Cardiac muscle cell (in vitro differentiated cells and primary cell): ENCODE measurements at places on chromosomes 2 and 18.

DNA sequence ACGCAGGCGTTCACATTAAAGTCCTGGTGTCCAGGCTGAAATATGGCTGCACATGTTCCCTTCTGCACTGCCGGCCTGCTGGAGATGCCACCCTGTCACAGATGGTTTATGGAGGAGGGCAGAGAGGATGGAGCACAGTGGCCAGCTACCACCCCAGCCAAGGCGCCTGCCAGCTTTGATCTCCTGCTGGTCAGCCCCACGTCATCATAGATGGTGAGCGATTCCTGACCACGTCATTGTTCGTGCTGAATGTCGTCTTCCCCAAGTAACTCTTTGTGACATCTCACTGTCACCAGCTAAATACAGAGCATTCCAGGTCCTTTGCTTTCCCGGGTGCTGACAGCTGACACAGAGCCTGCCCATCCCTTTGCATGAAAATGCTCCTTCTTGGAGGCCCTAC is 248.3 kb downstream of the TTC32 start:
- no peak for DNase-seq

GRCh38 chr2:38448692-38449410 is 71.8 kb upstream of the ATL2 start:
- DNase-seq = no peak

GRCh38 chr2:24231461-24231881 is 56.6 kb downstream of the FAM228A start:
- DNase-seq = peak; percentile 28

GRCh38 chr2:181882246-181883020 is 9.1 kb upstream of the ITPRID2 start:
- DNase-seq = no peak

- no peak for DNase-seq
Observed at GRCh38 chr2:148957023-148957422, 81.5 kb upstream of the LYPD6B start.

DNA sequence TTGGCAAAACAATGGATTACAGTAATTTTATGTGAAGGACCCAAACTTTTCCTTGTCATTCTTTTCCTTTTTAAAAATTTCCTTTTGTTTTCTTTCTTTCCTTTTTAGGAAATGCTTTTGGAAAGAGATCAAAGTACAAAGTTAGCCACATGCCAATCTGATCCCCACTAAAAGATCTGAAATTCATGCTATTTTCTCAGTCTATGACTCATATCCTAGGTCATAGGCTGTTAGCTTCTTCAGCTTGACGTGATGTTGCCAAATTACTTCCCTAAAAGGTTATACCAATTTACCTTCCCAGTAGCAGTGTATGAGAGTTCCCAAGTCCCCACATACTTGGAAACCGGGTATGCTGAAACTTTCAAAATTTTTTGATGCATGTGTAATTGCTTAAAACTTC is 355.3 kb downstream of the INSIG2 start:
- DNase-seq = peak; percentile 50

DNA sequence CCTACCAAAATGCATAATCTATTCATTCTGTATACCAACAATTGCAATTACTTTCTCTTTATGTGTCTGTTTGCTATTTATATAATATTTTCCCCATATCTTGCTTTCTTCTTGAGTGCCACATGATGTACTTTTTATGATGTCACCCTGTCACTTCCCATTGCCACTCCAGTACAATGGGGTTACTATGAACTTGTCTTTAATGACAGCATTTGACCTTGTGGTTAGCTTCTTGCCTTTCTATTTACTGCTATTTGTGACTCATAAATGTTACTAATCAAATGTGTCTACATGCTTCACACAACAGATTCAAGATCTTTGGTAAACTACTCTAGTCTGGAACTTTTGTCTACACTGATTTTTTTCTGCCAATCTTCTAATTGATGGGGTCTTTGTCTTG is 486.3 kb downstream of the NR4A2 start:
- DNase-seq = no peak

GRCh38 chr2:240786871-240787311 is 33.1 kb downstream of the KIF1A start:
- no peak for DNase-seq

- no peak for DNase-seq
Observed at GRCh38 chr2:27051902-27052645, 606 bp downstream of the AGBL5 start.

GRCh38 chr2:231056453-231057416 is at the start of gene PSMD1:
TSS of gene PSMD1 (plus strand) at chr2:231056867. CDS start at chr2:231057026, 159 bp downstream.
- peak; percentile 91 for DNase-seq

GRCh38 chr18:76821875-76822505 is 367 bp upstream of the ZNF236 start:
- DNase-seq = peak; percentile 54

- DNase-seq = peak; percentile 74
Observed at GRCh38 chr2:235330775-235331451, 162.9 kb upstream of the AGAP1 start.

- DNase-seq = no peak
Observed at GRCh38 chr18:11658989-11659388, 30.1 kb upstream of the GNAL start.

- DNase-seq = no peak
Observed at GRCh38 chr2:199994371-199994770, 39.0 kb downstream of the MAIP1 start.

GRCh38 chr2:227906991-227907390 is 35.6 kb downstream of the DAW1 start:
- DNase-seq = no peak

DNA sequence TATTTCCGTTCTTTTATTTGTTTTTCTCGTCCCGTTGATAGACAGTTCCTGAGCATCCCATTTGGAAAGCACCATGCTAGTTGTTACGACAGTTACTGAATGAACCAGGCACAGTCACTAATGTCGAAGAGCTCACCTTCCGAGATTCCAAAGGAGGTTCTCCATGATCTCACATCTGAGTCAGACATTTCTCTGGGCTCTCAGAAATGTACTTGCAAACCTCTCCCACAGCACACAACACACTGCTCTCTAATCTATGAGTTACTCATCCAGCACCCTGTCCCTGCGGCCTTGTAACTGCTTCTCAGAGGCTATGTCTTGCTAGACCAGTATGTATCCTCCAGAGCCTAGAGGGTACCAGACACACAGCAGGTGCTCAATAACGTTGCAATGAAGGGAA is 174.7 kb downstream of the DNER start:
- DNase-seq = peak; percentile 1

DNA sequence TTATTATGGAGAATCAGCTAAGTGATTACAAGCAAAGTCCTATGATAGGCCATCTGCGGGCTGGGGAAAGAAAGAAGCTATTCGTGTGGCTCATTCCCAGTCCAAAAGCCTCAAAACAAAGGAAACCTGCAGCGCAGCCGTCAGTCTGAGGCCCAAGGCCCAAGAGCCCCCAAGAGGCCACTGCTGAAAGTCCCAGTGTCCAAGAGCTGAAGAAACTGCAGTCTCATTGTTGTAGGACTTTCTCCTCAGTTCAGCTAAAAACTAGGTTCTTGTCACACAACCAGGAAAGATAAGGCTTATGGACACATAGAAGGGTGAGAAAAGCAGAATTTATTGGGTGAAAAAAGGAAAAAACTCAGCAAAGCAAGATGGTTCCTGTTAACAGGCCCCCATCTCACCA is 143.2 kb downstream of the RHBDD1 start:
- DNase-seq = no peak
